Progenitor cell of endocrine pancreas (in vitro differentiated cells): ENCODE measurements at places on chromosomes 11 and 22.

GRCh38 chr11:9758637-9759518 lies 95.0 kb downstream of the SWAP70 start:
- H3K27ac ChIP-seq = peak overlapping the region; percentile 92
- no peaks in the 10 kb centered on the region for H3K36me3 ChIP-seq
- peak overlapping the region; percentile 76 for H3K4me3 ChIP-seq
- peaks cover 13% of the 10 kb centered on the region for H3K4me1 ChIP-seq
- DNase-seq = peak; percentile 52
- no peaks in the 10 kb centered on the region for H3K27me3 ChIP-seq

- no peak overlapping the region for H3K27ac ChIP-seq
- DNase-seq = no peak
- H3K27me3 ChIP-seq = no peaks in the 10 kb centered on the region
These were observed 38.5 kb downstream of the DNAJC24 start for GRCh38 chr11:31408201-31408600.

DNA sequence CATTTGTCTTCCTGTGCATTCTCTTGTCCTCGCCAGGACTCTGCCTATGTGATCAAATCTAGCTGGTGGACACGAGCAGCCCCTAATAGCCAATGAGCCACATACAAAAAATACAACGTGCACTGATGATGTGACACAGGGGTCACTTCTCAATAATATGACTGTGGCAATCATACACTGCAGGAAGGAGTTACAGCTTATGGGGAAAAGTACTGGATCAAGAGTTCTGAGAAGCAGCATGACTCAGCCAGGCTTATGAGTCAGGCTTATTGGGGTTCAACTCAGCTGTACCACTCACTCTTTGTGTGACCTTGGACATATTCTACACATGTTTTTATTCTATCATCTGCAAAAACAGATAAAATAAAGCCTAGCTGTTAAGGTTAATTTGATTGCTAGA lies 889.4 kb upstream of the TENM4 start:
- no peak overlapping the region for H3K4me3 ChIP-seq
- no peaks in the 10 kb centered on the region for H3K4me1 ChIP-seq
- no peak overlapping the region for H3K27ac ChIP-seq
- no peaks in the 10 kb centered on the region for H3K36me3 ChIP-seq
- no peak for DNase-seq

DNA sequence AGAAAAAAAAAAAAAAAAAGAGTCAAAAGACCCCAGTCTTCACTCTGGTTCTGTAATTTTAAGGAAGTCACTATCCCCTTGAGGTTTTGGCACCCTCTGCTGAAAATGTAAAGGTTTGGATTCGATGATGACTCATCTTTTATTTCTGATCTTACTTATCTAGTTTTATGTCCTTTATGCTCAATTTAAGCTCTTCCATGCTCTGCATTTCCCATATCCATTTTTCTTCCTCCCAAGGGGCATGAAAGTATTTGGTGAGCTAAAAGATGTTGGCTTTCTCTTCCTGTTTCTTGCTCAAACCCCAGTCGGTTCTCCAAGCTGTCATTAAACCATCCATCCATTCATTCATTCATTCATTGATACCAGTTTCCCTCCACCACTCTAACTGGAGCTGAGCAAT lies 61.0 kb upstream of the CDON start:
- H3K36me3 ChIP-seq = no peaks in the 10 kb centered on the region
- no peaks in the 10 kb centered on the region for H3K4me1 ChIP-seq
- DNase-seq = no peak
- H3K27me3 ChIP-seq = peaks cover 27% of the 10 kb centered on the region
- no peak overlapping the region for H3K27ac ChIP-seq

GRCh38 chr22:23764899-23765881 lies 2.4 kb downstream of the C22orf15 start:
- H3K36me3 ChIP-seq = no peaks in the 10 kb centered on the region
- no peak overlapping the region for H3K4me3 ChIP-seq
- H3K27ac ChIP-seq = no peak overlapping the region
- peaks cover 4% of the 10 kb centered on the region for H3K4me1 ChIP-seq

DNA sequence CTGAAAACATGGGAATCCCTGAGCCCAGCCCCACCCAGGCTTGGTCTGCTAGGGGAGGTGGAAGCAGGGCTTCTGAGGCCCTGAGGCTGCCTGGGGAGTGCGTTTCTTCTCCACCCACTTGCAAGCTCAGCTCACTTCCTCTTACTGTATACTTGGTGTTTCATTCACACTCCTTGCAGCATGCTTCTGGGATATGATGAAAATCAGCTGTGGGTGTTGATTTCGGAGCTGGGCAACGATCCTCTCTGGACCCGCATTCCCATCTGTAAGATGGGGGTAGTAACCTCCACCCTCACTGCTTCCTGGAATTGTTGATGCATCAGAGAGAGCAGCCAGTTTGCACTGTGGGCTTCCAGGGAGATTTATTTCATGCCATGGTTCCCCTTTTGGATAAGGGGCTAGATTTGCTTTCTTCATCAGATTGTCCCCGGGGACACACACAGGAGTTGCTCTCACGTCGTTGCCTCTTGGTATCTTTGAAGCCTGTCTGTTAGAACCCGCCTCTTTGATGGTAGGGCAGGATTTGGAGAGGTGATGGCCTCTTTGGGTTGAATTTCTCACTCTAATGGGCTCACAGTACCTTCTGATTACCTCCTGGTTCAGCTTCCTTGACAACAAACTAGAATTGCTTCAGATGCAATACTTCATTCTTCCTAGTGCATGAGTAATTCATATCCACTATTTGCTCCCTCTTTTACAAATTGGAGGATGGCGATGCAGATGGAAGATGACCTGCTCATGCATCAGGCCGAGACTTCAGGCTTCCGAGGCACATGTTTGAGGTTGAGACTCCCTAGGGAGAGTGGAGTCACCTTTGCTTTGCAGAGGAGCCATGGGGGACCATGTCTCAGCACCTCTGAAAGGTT lies 40.4 kb downstream of the BCR start:
- peak overlapping the region; percentile 84 for H3K27ac ChIP-seq
- no peaks in the 10 kb centered on the region for H3K36me3 ChIP-seq
- H3K4me3 ChIP-seq = no peak overlapping the region
- no peak for DNase-seq

DNA sequence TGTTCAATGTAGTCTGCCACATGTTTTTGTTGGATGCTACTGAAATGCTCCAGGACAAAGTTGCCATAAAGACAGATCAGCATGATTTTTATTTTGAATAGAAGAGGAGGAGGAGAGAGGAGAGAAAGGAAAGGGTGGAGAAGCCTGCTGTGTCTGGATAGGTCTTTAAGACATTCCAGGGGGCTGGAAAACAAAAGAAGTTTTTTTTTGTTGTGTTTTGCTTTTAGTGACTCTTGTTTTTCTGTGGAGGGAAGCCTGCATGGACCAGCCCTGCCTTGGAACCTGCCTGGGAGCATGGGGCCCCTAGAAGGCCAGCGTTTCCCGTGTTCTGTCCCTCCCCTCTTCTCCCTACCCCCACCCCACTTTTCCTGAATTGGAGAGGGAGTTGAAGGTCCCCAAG lies 2.3 kb downstream of the TSPAN18 start:
- no peaks in the 10 kb centered on the region for H3K36me3 ChIP-seq
- no peak overlapping the region for H3K27ac ChIP-seq
- peaks cover 23% of the 10 kb centered on the region for H3K4me1 ChIP-seq
- H3K27me3 ChIP-seq = peaks cover 15% of the 10 kb centered on the region
- peak overlapping the region; percentile 82 for H3K4me3 ChIP-seq
- no peak for DNase-seq

DNA sequence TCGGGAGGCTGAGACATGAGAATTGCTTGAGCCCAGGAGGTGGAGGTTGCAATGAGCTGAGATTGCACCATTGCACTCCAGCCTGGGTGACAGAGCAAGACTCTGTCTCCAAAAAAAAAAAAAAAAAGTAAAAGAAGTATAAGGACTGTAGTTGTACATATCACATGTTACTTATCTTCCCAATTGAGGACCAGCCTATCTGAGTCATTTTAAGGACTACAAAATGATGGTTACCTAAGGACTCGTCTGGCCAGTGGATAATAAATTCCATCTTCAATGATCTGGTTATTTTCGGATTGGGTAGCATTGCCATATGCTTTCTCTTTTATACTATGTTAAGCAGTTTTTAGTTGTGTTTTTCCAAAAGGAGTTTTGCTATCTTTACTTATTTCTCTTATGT lies 55.3 kb downstream of the PPFIA1 start:
- peaks cover 32% of the 10 kb centered on the region for H3K36me3 ChIP-seq
- H3K27ac ChIP-seq = no peak overlapping the region
- H3K4me3 ChIP-seq = no peak overlapping the region
- H3K4me1 ChIP-seq = peaks cover 4% of the 10 kb centered on the region
- DNase-seq = no peak

DNA sequence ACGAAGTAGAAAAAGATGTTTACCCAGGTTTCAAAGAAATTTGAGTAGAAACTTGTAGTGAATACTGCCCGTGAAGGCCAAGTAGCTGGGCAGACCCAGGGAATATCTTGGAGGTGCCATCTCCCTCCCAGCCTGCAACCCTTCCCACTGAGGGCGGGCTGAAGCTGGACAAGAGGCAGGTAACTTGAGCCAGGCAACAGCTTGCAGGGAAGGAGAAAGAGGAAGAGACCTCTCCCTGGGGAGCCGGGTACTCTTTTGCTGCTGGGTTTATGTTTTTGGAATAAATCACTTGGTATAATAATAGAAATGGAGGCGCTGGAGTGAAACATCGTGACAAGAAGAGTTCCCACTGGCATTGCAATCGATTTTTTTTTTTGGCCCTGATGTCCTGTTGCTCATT lies 49.4 kb upstream of the JAM3 start:
- H3K36me3 ChIP-seq = no peaks in the 10 kb centered on the region
- DNase-seq = no peak
- H3K27me3 ChIP-seq = peaks cover 49% of the 10 kb centered on the region
- H3K4me3 ChIP-seq = no peak overlapping the region

- H3K4me1 ChIP-seq = peaks cover 8% of the 10 kb centered on the region
- H3K36me3 ChIP-seq = no peaks in the 10 kb centered on the region
- no peaks in the 10 kb centered on the region for H3K27me3 ChIP-seq
- no peak for DNase-seq
- no peak overlapping the region for H3K4me3 ChIP-seq
- no peak overlapping the region for H3K27ac ChIP-seq
These were observed 123.4 kb downstream of the SLC17A6 start for GRCh38 chr11:22461626-22462025.

DNA sequence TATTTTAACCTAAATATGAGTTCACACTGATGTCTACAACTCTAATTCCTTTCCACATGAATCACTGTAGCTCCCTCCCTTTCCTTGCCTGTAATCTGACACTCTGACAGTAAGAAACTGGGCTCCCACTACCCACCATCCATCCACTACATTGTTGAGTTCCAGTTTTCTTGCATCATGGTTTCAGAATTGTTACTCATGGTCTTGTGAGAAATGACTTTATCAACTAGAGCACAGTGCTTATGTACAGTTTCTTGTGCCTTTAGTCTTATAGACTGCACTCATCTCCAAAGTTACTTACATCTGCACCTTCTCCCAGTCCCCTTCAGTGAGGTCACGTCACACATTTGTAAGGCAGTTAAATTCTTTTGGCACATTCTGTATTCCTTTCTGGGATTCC lies 78.6 kb downstream of the RTL6 start:
- no peak overlapping the region for H3K4me3 ChIP-seq
- peaks cover 3% of the 10 kb centered on the region for H3K27me3 ChIP-seq
- DNase-seq = no peak
- peaks cover 6% of the 10 kb centered on the region for H3K4me1 ChIP-seq

DNA sequence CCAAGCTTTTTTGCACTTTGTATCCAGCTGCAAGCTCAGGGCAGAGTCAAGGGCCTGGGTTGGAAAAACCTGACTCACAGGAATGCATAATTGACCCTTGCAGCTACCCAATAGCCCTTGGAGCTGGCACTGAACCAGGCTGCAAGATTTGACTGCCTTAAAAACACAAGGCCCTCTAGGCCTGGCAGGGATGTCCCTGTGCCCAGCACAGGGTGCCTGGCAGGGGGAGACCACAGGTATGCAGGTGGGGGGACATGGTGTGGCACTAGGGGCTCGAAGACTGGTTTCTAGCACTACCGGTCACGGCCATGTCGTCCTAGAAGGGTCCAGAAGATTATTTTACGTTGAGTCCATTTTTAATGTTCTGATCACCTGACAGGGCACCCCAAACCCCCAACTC lies 30.2 kb downstream of the SBF1 start:
- H3K27ac ChIP-seq = peak overlapping the region; percentile 41
- peaks cover 10% of the 10 kb centered on the region for H3K36me3 ChIP-seq
- DNase-seq = no peak
- H3K27me3 ChIP-seq = no peaks in the 10 kb centered on the region
